ENCODE measurements at places on chromosomes 1 and 21. TPM values are rescaled to one million over a fixed set of nuclear protein-coding genes. Genes with fewer than 3 reads are reported as not detected.
A peak's percentile ranks its signal among the peaks of the same experiment; 100 is the strongest.

Gene STIL
- 2.5 TPM for polyA plus RNA-seq

DNA sequence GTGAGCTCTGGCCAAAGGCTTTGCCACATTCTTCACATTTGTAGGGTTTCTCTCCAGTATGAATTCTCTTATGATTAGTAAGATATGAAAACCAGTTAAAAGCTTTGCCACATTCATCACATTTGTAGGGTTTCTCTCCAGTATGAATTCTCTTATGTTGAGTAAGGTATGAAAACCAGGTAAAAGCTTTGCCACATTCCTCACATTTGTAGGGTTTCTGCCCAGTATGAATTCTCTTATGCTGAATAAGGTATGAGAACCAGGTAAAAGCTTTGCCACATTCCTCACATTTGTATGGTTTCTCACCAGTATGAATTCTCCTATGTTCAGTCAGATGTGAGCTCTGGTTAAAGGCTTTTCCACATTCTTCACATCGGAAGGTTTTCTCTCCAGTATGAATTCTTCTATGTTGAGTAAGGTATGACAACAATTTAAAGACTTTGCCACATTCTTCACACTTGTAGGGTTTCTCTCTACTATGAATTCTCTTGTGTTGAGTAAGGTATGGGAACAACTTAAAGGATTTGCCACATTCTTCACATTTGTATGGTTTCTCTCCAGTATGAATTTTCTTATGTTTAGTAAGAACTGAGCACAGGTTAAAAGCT is 20.7 kb downstream of the ZNF695 start:
- DNase-seq: no peak

Gene MARK1
- 4.5 TPM for polyA plus RNA-seq

DNA sequence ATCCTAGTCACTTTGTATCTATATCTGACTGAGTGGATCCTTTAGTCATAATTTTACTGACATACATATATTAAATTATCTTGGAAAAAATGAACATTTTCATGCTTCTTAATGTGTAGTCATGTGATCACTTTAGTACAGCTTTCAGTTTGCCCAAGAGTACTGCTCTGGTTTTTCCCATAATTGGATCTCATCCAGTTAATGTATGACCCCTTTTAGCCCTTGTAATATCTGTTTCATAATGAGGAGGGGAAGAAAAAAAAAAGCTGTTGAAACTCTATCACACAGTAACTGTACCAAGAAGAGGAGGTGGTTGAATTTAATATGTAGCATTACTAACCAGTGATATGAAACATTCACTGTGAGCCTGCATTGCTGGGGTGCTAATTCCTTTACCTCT is 328.7 kb downstream of the PTPRC start:
- no peak for DNase-seq

DNA sequence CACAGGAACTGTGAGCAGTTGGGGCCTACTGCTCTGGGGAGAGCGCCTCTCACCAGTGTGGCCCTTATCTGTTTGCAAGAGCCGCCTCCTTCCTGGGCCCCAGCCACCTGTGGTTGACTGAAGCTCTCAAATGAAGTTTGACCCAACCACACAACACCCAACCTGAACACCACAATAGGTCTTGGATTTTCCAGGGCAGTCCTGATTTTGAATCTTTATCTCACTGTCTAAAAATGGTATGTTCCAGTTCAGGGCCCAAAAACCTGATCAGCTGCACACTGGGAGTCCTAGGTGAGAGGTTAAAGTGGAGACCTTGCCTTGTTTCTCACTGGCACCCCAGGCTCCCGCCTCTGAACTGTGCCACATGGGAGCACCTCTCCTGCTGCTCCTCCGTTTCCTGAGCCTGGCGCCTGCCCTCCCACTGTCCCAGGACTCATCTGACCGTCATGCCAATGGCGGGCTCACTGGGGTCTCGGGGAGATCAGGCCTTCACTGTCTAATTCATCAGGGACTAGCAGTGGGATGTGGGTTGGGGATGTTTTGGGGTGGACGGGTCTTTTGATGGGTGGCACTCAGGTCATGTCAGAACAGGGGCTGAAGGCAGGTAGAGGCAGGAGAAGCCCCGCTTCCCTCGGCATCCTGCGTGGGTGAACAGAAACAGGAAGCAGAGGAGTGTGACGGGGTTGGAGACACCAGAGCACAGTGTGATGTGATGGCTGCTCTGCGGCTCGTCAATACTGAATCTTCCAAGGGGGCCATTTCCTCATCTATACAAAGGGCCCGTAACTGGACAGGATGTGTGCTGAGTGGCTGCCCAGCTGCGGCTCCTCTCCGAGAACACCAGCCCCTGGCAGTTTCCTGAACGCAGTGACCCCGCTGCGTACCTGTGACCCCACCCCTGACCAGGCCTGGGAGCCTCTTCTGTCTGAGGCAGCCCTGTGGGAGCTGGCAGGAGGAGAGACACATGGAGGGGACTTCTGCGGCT is 59.6 kb upstream of the ITPKB start:
- DNase-seq: no peak

DNA sequence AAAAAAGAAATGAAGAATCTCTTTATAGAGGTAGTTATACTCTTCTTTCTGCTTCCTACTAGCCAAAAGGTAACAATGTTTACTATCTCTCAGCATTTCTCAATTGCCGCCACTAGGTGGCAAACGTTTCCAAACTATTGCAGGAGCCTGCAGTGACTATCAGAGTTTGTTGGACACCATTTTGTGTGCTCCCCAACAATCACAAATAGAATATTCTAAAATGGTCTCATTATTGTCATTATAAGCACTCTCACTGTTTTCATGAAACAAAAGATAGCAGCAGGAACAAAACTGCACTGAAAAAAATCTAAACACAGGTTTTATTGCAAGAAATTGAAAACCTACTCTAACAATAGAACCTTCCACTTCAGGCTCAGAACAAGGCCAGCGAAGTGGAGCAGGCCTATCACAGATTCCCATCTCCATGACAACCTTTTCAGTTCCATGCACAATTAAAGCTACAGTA is 83.9 kb upstream of the PLPPR4 start:
- DNase-seq: peak; percentile 82

- no peak for DNase-seq
Measured at GRCh38 chr1:179146911-179147310, 65.0 kb downstream of the TOR3A start.

Gene DIO1
- polyA plus RNA-seq: 24.2 TPM

DNA sequence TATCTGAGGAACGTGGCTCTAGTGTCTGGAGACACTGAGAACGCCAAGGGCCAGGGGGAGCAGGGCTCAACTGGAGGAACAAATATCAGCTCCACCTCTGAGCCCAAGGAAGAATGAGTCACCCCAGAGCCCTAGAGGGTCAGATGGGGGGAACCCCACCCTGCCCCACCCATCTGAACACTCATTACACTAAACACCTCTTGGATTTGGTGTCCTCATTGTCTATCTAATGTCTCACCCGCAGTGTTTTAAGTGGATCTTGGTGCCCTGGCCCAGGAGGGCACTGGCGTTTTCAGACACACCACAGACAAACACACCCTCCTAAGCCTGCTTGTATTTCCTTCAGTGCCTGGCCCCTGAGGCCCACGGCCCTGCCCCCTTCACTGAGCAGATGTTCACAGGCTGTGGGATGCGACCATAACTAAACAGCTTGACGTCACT is 2.2 kb upstream of the FALEC start:
- DNase-seq: no peak

Gene CLCA1
- 3.5 TPM for polyA plus RNA-seq

DNA sequence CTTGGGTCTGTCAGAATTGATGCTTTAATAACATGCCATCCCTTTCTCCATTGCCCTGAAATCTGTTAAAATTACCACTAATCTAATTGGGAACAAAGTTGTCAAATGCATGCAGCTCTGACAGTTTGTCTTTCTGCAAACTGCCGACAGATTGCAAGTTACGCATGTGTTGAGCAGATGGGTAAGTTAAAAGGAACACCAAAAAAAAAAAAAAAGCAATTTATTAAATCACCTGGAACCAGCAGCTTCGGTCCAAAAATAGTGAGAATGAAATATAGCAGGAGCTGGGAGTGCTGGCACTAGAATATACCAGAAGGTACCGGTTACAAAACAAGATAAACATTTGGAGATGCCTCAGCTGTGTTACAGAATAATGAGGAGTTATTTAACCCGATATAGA is 149.6 kb upstream of the C1orf87 start:
- no peak for DNase-seq

Gene TDRD5
- not detected for polyA plus RNA-seq

- DNase-seq: no peak
Measured at GRCh38 chr1:94259635-94260289, 22.4 kb upstream of the ARHGAP29 start.

GRCh38 chr1:22914633-22915217 is 57.9 kb downstream of the LACTBL1 start:
- no peak for DNase-seq

Gene UTS2
- 0.29 TPM for polyA plus RNA-seq

DNA sequence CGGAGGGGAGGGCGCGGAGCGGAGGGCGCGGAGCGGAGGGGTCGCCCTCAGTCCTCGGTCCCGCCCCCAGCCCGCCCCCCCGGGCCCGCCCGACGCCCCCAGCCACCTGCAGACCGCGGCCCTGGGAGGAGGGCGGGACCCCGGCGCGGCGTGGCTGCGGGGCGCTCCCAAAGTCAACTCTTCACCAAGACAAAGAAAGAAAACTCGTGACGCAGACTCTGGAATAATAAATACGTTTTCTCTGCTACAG is 1.2 kb downstream of the HES4 start:
- no peak for DNase-seq

Gene JAM2
- 3.6 TPM for polyA plus RNA-seq

Gene CLSTN1
- polyA plus RNA-seq: 64.9 TPM

GRCh38 chr1:63524201-63524600 is 876 bp downstream of the EFCAB7 start:
- DNase-seq: no peak

- no peak for DNase-seq
Measured at GRCh38 chr1:224068458-224069072, 45.3 kb upstream of the FBXO28 start.

DNA sequence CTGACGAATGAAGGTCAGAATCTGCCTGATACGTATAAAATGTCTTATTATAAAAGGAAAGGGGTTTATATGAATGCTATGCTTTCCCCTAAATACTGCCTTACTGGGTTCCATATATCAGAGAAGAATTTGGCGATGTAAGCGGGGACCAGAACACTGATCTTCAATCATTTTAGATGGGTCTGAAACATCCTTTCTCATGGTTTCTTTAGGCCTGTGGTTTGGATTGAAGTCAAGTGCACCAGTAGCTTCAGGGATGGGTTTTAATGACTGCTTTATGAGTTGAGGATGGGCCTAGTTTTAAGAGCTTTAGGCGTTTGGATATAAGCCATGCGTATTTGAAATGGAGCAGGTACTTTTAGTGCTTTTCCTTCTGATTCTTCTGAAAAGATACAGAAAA is 6.9 kb downstream of the FMN2 start:
- no peak for DNase-seq

Gene PANK4
- 21.3 TPM for polyA plus RNA-seq

- DNase-seq: no peak
Measured at GRCh38 chr1:185241127-185241526, 75.9 kb downstream of the IVNS1ABP start.

GRCh38 chr1:23904748-23905357 is 8.3 kb downstream of the CNR2 start:
- DNase-seq: no peak

Gene TMEM269
- not detected for polyA plus RNA-seq

DNA sequence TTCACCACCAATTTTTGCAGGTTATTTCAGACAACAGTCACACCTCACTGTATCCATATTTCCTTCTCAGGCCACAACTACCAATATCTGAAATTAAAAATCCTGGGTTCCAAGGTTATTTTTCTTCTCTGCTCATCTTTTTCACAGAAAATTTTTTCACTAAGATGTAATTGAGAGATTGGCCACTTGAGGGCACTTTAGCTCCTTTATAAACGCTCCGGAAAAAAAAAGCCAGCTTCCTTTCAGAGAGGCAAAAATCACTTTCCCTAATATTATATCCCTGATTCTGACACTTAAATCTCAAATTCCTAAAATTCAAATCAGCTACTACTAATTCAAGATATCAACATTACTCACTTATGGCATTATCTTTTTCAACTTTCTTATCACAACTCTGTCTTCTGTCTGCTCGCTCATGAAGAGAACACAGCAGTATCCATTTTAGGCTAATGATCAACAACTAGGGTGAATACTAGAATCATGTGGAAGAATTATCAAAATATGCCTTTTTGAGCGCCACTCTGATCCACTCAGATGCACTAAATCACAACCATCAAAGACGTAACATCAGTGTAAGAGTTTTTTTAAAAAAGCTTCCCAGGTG is 101.4 kb upstream of the RGS1 start:
- DNase-seq: peak; percentile 69

DNA sequence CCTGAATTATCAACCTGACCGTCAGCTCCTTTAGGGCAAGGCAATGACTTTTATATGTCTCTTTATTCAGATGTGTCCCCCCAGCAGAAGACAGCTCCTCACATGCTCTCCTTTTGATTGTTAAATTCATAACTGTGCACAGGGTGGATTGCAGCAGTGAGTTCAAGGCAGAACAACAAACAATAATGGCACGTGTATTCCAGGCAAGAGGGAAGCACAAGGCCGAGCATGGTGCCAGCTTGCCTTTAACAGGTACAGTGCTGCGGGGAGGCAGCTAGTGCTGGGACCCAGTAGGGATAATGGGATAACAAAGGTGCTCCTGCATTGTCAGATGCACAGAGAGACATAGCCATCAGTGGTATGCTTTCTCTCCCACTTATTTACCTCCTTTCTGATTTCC is 248.4 kb downstream of the RHOU start:
- DNase-seq: no peak

Gene KDF1
- polyA plus RNA-seq: 17.2 TPM

Gene KRTAP19-1
- not detected for polyA plus RNA-seq

- DNase-seq: peak; percentile 28
Measured at GRCh38 chr1:23957096-23957495, 2.5 kb upstream of the PNRC2 start.

GRCh38 chr1:115105831-115106230 is 16.5 kb upstream of the TSPAN2 start:
- no peak for DNase-seq

- DNase-seq: no peak
Measured at GRCh38 chr1:171220081-171220420, 28.2 kb upstream of the FMO1 start.

- no peak for DNase-seq
Measured at GRCh38 chr21:44498280-44499210, 41.5 kb downstream of the KRTAP10-1 start.

DNA sequence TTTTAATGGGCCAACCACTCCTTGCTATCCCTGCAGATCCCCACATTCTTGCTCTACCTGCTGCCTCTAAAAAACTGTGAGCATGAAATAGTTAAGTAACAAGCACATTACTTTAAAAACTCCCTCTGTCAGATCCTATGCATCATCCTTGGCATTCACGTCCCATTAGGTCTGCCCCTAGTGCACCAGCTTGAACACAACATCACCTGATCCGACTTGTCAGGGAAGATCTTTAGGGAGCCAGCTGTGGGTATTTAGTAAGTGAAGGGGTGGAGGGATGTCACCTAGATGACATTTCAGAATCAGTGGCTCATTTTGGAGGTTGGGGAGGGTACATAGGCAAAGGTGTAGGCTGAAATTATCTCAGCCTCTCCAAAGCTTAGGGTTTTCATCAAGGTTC is 33.5 kb downstream of the RXRG start:
- DNase-seq: no peak

Measured in hepatocyte (in vitro differentiated cells).